Stimulated activated CD4-positive, alpha-beta T cell treated with anti-CD3 and anti-CD28 coated beads, TNF-alpha, amount 100 ng/mL, for 4 hours (primary cell): ENCODE measurements at places on chromosomes 2 and 18.

GRCh38 chr18:2036086-2036485, 535.2 kb downstream of the METTL4 start:
- DNase-seq = no peak

DNA sequence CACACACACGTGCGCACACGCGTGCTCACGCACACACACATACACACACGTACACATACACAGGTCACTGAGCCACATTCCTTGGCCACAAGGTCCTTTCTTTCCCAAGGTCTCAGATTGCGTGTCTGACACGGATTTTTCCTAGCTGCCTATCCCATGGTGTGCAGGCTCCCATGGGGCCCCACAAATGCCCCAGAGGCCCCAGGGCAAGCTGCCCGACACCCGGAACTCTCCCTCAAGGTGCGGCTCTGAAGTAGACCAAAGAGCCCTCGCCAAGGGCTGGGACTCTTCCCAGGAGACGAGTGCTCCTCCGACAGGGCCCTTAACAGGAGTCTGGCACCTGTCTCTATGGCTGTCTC, 46.7 kb downstream of the SDC1 start:
- DNase-seq = no peak

GRCh38 chr2:147712051-147712450, 132.8 kb upstream of the ACVR2A start:
- no peak for DNase-seq

- no peak for DNase-seq
Measured at GRCh38 chr2:228283491-228284171, 102.1 kb upstream of the SPHKAP start.

- DNase-seq = no peak
Measured at GRCh38 chr2:54330926-54331835, 75.2 kb upstream of the TSPYL6 start.

DNA sequence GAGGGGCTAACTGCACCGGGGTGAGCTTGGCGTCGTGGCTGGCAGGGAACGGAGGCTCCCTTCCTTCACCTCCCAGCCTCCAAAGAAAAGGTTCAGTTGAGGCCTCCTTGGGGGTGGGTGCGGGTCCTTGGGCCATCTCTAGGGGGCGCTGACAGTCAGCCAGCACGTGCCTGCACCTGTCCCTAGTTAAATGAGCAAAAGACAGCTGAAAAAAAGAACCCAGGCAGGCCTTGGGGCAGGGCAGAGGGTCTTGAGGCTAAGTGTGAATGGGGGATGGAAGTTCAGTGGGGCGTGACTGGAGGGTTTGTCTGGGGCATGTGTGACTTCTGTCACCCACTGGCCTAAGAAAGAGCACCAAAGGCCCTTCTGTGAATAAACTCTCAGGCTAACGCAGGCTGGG, 56.4 kb downstream of the ZFP36L2 start:
- DNase-seq = peak; percentile 46

DNA sequence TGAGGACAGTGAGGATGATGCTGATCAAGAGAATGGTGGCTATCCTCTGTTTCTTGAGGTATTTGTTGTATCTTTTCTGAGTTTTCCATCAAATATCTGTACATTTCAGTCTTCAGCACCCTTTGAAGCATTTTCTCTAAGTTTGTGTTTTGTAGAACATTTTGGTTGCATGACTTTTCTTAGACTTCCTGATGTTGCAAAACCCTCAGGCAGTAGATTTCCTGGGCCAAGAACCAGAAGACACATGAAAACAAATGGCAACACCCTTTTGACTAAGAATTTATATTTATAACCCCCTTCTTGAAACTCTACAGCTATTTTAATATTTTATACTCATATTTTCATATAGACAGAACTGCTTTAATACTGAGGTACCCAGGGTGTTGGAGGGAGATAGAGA, 16.2 kb downstream of the HNMT start:
- no peak for DNase-seq

- DNase-seq = no peak
Measured at GRCh38 chr2:219122202-219122980, 38.2 kb downstream of the NHEJ1 start.

GRCh38 chr2:122636097-122636496, 880.6 kb downstream of the TSN start:
- no peak for DNase-seq

GRCh38 chr2:230998882-230999281, 3.0 kb downstream of the SPATA3 start:
- no peak for DNase-seq

DNA sequence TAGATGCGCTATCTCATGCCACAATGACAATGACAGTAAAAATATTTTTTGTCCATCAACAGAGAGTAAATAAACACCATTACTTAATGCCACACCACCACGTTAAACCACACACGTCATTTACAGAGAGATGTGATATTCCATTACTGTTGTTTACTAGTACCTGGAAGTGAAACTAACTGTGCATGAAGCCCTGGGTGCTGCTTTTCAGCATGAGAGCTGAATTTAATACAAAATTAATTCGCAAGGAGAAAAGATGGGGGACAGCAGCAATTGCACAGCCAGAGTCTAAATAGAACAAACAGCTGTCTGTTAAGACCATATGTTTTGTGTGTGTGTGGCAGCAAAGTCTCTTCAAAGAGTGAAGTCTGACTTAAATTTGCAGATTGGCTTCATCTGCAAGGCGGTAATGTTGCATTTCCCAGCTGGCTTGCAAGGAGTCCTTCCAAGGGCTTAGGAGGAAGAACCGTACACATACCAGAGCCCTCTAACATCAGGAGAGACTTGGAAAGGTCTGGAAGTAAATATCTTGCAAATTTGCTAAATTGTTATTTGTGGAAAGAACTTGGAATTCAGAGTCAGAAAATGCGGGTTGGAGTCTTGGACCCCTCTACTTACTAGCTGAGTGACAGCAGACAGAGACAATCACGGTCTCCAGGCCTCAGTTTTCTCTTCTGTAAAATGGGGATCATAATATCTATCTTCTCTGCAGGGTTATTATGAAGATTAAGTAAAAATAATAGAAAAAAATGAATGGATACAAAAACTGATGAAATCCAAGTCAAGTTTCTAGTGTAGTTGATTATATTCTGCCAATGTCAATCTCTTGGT, 127.6 kb downstream of the ALPK2 start:
- no peak for DNase-seq

DNA sequence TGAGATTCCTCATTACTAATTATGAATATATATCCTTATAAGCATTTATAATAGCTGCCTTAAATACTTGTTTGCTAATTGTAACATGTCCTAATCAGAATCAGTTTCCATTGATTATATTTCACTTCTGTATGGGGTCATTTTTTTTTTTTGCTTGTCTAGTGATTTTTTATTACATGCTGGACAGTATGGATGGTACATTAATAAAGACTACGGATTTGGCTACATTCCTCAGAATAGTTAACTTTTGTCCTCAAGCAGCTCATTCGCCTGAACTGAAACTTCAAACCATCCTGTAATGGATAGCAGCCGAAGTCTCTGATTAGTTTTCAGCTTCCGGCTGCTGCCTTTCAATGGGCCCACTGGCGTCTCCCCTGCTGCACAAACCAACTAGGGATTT, 11.7 kb downstream of the TGIF1 start:
- DNase-seq = no peak

- no peak for DNase-seq
Measured at GRCh38 chr18:58087928-58088690, 44.1 kb downstream of the NEDD4L start.

- no peak for DNase-seq
Measured at GRCh38 chr18:12308386-12309100, 502 bp downstream of the TUBB6 start.

DNA sequence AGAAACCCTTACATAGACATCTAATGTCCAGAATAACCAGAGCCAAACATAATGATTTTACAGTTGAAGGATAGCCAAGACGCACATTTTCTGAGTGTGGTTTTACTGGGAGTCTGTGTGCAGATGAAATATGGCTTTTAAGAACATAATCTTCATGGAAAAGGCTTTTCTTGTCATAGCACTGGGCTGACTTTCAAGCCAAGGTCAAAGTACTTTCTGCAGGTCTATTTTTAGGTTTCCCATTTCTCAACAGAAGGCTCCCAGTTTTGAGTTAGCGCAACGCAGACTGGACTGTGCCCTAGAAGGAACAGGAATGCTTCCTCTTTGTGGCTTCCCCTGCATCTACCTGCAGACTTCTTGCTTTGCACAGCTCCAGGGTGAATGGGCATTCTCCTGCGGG, 92.3 kb upstream of the UPP2 start:
- DNase-seq = no peak

DNA sequence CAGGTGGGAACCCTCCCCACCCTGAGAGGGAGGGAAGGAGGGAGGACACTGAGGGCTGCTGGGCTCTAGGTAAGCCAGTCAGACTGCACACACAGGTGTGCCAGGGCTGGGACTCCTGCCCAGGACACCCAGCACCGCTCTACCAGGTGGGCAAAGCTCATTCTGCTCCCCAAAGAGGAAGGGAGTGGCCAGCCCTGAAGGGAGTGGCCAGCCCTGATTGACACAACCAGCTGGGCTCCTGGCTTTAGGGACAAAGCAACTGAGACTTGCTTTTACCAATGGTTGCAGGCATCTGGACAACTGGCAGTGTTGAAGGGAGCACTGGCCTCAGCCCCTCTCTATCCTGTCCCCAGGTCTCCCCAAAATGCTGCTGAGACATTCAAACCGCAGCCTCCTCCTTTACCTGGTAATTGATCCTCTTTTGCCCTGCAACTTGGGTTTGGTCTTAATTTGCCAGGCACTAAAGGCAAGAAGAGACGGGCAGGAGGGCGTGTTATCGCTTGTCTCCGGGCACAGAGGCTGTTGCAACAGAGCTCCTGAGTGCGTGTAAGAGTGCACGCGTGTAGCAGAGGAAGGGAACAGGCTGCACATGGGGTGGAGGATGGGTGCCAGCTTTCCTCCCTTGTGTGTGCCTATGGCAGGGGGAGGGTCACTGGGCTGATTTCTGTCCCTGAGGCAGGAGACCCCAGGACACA, 14.5 kb upstream of the FOSL2 start:
- DNase-seq = no peak

DNA sequence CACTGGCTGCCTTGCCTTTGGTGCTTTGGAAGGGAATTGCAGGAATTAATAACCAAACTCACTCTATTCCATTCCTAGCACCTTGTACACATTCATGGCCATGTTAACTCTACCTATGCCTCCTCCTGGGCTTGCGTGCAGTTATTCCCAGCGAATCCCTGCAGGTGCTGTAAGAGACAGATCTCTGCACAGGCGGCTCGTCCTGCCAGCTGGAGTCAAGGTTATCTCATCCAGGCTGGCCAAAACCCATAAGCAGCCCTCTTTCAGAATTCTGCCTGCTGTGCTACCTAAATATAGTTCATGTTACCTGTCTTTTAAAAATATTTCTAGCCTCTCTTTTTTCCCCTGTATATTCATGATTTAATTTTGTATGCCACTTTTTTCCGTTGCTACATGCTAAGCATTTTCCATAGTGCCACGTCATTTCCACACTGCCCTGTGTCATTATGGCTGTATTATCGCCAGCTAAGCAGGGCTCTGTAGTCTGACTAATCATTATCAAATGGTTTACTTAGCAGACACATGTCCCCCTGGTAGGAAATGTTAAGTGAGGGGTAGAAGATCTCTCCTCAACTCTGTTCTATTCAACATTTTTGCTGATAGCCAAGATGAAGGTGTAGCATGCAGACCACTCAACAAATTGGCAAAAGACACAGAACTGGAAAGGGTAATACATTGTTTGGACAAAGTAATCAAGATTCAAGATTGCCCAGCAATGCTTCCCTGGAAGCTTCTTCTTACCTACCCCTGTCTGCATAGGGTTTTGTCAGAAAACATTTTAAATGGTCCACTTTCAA, 79.7 kb upstream of the TAF1B start:
- DNase-seq = no peak

DNA sequence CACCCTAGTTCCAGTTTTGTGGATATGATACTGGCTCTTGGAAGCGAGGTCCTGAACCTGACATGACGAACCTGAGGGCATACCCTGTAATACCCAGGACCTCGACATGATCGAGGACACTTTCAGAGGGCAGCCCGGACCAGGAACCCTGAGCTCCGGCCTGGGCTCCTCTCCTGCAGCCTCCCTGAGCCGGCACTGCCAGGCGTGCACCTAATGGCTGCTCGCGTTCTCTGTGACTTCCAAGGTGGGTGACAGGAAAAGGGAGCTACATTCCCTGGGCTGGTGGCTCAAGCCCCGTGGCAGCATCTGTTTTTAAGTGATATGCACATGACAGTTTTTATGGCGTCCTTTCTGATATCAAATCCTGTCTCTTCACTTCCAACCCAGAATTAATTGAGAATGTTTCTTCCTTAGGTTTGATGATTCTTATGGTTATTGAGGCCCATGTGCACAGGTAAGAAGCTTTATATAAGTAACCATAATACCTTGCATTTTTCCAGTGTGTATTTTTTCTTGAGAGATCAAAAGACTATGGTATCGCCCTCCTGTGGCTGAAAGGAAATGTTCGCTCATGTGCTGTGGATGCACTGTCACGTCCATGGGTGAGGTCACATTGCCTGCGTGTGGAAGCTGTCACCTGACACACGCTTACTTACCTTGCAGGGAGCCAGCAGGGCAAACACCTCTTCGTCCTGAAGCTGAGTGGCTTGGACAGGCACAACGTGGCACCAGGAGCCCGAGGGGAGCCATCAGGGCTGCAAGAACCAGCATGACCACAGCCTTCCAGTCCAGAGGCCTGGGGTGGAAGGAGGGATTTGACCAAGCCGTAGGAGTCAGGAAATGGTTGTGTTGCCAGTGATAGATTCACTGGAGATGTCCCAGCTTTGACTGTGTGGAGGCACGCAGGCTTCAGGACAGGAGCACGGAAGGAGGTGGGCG, 367.4 kb upstream of the MYT1L start:
- no peak for DNase-seq

DNA sequence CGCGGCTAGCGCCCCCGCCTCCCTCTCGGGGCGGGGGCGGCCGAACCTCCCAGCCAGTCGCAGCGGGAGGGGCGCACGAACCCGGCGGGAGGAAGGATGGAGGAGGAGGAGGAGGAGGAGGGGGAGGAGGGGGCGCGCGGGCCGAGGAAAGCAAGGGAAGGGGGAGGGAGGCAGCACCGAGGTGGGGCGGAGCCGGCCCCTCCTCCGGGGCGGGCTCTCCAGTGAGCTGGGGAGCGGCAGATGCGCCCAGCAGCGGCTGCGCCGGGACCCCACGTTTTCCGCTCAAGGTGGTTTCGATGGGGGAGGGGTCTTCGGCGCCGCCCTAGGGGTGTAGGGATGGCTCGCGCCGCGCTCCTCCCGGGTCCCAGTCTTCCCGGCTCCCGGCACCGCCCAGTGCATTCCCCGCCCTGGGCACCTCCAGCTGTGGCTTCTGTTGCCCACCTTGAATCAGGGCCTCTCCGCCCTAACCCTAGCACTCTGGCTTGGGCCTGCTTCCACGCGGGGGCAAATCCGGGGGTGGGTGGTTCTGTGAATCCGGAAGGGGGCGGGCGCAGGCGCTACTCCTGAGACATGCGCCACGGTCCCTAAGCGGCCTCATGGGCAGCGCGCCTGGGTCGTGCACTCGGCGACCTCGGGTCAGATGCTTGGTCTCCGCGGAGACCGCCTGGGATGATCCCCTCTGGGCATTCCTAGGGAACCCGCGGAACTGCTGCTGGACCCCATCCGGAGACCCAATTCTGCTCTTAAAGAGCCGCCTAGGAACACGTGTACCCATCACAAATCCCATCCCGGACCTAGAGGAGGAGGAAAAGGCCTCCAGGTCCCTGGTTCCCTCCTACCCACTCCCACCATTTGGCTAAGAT, at the start of gene FBXO41:
Gene FBXO41, minus strand, starts transcription at position 183 of the 863 bp plus-strand sequence. CDS start 14,848 bp downstream, outside the sequence.
- peak; percentile 63 for DNase-seq
